ENCODE measurements at places on chromosomes 3 and 15.
A peak's percentile ranks its signal among the peaks of the same experiment; 100 is the strongest.

GRCh38 chr3:151331696-151332095 lies 2.3 kb upstream of the P2RY13 start:
- no peak for DNase-seq

- no peak for DNase-seq
Measured at GRCh38 chr3:166582236-166582635, 745.0 kb upstream of the BCHE start.

- no peak for DNase-seq
Measured at GRCh38 chr3:177778633-177779032, 581.4 kb upstream of the TBL1XR1 start.

DNA sequence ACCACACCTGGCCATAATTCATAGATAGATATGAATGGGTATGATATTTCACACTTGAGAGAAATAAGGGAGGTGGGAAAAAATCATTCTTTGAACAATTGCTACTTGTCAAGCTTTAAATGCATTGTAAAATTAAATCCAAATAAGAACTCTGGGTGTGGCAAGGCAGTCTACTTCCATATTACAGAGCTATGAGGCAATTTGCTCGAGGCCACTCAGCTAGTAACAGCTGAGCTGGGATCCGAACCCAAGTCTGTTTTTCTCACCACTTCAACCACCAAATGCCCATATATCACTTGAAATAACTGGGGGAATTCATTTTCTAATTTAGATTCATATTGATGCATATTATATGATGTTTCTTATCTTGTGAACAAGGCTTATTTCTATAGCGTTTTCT lies 482.2 kb upstream of the ADAMTS9 start:
- DNase-seq = no peak

- DNase-seq = no peak
Measured at GRCh38 chr3:140629357-140630137, 48.3 kb upstream of the TRIM42 start.

GRCh38 chr3:122564155-122564912 lies at the start of the genes DTX3L and PARP9:
DTX3L (plus strand) TSS chr3:122564338; CDS start chr3:122564427, 89 bp downstream.
PARP9 (minus strand) TSS chr3:122564300; CDS start chr3:122559620, 4,680 bp downstream.
- no peak for DNase-seq

- DNase-seq = no peak
Measured at GRCh38 chr3:74057169-74057568, 432.4 kb upstream of the PDZRN3 start.

DNA sequence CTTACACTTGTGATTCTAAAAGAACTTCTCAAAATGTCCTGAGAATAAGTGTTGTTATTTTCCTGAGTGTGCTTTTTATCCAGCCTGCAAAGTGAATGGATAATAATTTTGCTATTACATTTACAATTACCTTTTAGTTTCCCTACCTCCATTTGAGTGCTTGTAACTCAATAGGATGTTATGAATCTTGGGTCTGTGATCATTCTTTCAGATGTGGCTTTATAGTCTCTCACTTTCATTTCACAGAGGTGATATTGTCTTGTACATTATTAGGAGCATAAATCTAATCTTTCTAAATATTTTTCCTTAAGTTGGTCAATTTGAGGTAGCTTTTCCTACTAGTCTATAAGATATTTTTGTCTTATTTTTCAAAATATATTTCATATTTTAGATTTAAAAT lies 386.3 kb upstream of the EPHA6 start:
- no peak for DNase-seq

DNA sequence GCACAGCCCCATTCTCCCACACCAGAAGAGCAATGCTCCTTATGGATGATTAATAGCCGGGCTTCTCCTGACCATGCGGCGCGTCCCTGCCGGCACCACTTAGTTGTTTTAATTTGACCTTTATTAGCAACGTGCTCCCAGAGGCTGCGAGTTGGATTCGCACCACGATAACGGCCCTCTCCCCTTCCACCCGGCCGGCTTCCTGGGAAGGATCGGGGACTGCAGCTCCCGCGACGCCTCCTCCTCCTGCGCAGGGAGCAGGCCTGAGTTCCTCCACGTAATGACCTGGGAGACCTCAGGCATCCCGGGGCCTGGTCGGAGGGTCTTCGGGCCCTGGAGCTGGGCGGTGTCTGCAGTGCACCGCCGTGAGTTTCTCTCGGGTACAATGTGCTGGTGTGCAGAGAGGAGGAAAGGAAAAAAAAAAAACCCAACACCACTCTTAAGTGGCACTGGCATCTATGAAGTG lies 243.3 kb upstream of the TOPAZ1 start:
- DNase-seq = no peak

GRCh38 chr3:151009981-151010380 lies 37.5 kb upstream of the CLRN1 start:
- DNase-seq = no peak

DNA sequence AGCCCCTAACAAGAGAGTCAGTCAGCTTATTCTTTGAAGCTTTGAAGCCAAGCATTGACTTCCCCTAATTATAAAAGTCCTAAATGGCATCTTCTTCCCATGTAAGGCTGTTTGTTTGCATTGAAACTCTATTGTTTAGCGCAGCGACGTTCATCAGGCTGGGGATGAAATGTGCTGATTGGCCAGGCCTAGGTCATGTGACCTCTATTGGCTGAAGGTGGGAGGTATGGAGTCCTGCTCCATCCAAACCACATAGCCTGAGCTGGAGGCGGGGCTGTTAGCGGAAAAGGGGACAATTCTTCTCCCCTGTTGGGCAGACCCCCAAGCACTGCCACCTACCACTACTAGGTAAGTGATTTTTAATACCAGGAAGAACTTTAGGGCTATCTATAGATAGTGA lies 145.3 kb upstream of the PRR23C start:
- no peak for DNase-seq

DNA sequence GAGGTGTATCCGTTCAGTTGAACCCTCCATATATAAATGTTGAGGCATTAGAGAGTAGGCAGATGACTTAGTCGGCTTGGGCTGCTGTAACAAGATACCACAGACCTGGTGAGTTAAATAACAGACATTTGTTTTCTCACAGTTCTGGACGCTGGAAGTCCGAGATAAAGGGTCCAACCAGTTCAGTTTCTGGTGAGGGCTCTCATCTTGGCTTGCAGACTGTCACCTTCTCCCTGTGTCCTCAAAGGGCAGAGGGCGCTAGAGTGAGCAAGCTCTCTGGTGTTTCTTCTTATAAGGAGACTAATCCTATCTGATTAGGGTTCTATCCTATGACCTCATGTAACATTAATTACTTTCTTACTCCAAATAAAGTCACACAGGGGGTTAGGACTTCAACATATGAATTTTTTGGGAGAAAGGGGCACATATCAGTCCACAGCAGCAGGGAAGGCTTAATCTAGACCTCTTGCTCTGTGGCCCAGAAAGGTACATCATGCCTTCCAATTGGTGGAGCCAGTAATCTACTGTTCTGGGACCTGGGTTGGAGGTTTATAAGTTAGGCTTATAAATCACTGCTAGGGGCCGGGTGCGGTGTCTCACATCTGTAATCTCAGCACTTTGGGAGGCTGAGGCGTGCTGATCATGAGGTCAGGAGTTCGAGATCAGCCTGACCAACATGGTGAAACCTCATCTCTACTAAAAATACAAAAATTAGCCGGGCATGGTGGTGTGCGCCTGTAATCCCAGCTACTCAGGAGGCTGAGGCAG lies 26.3 kb upstream of the SLC28A2 start:
- no peak for DNase-seq

GRCh38 chr3:90031121-90031520 lies 923.7 kb downstream of the EPHA3 start:
- DNase-seq = no peak

- DNase-seq = no peak
Measured at GRCh38 chr15:32861174-32861573, 143.4 kb downstream of the GREM1 start.

DNA sequence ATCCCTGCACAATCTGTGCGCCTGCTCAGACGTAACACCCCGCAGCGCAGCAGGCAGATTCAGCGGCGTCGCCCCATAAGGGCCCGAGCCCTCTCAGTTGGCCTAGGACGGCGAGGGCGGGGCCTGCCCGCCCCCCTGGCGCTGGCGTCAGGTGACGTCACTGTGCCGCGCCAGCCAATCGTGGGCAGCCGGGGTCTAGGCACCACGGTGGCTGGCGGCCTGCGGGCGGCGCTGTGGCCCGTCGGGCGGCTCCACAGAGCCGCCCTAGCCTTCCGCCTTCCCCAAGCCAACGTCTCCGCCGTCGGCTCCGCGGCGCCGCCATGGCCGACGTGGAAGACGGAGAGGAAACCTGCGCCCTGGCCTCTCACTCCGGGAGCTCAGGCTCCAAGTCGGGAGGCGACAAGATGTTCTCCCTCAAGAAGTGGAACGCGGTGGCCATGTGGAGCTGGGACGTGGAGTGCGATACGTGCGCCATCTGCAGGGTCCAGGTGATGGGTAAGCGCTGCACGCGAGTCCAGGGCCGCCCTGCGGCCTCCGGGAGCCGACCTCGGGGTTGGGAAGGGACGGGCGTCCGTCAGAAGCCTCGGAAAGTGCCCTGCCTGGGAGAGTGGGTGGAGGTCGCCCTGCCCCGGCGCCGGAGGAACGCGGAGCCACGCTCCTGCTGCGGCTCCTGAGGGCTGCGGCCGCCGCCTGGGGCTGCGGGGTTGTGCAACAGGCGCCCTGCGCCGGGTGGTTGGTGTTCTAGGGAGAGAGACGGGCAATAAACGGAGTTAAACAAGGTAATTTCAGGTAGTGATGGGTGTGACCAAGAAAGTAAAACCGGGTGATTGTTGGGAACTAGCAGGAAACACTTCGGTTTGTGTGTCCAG lies at the start of gene RNF7:
RNF7 (plus strand) TSS at position 277 of the 869 bp plus-strand sequence; CDS start at position 321, 44 bp downstream.
- DNase-seq = peak; percentile 86

DNA sequence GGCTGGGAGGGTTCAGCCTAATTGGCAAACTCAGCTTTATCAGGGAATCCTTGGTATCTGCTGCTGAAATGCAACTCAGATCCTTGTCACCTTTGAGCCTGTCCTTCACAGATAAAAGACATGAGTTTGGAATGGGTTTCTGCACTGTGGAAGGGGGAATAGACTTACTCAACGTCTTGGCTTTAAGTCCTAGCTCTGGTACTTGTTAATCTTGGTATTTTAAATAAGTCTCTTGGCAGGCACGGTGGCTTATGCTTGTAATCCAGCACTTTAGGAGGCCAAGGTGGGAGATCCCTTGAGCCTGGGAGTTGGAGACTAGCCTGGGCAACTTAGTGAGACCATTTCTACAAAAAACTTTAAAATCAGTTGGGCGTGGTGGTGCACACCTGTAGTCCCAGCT lies 55.1 kb upstream of the ATOSA start:
- no peak for DNase-seq

DNA sequence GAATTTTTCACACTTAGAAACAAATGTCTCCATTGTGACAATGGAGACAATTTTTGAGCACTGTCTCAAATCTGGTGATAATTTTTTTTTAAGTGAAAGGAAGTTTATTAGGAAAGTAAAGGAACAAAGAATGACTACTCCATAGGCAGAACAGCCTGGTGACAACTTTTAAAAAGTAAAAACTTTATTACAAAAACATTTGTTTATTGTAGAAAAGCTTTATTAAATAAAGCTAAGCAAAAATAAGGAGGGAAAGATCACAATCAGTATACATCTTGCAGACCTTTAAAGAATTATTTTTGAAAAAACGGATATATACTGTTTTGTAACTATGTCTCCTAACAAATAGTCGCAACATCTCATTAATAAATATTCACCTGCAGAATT lies 688 bp upstream of the OXSM start:
- DNase-seq = no peak

Measured in GM12864 (cell line).